ENCODE measurements at places on chromosomes 4 and X.

GRCh38 chr4:184331268-184331995, 113.8 kb upstream of the ENPP6 start:
- DNase-seq, result no peak

GRCh38 chr4:94334476-94334875, 8.2 kb downstream of the HPGDS start:
- DNase-seq, result no peak

GRCh38 chr4:41573502-41574001, 35.6 kb downstream of the LIMCH1 start:
- DNase-seq, result no peak

DNA sequence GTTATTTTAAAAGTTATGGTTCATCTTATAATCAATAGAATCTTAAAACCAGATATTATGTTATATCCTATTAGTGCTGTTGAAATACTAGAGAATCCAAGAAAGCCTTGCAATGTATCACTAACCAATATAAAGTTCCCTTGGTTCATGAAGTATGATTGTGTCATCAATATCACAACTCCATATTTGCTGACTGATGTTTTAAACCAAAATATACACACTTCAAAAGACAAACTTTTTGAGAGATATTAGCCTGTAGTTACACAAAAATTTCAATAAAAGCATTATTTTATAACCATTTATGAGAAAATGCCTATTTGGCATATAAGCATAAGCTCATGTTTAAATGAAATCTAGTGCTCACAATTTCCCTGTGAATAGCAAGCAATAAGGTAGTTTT, 198.6 kb downstream of the CENPC start:
- DNase-seq, result no peak

DNA sequence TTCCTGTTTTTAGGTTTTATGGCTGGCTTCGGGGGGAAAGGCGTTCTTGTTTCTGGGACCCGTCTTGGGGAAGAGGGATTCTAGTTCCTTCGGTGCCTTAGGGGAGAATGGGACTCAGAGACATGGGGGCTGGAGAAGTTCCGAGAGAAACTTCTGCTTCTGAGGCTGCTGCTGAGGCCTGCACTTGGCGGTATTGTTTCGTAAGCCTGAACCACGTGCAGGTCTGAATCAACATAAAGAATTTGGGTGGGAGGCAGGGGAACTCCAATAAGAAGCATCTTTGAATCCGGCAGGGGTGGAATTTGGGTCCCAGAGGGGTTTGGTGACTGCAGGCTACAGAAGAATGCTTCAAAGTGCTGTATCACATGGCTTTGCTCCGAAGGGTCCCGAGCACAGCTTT, 15.1 kb downstream of the XG start:
- no peak for DNase-seq
